ENCODE measurements at places on chromosomes 11 and 22.

DNA sequence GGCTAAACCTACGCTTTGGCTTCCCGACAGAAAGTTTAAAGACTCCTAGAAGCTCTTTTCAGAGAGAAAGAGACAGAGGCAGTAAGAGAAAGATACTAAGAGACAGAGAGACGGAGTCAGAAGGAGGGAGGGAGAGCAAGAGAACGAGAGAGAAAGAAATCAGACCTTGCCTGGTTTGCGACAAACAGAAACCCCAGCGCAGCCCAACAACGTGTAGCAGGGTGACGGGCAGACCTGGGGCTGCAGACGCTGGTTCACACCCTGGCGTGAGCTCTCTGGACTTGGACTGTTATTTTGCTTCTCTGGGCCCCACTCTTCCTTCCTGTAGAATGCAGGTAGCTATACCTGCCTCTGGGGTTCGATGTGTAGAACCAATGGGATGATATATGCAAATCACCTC is 244.4 kb upstream of the SYN3 start:
- no peak for DNase-seq

- DNase-seq: no peak
These were observed 123.1 kb downstream of the CD44 start for GRCh38 chr11:35262056-35262455.

DNA sequence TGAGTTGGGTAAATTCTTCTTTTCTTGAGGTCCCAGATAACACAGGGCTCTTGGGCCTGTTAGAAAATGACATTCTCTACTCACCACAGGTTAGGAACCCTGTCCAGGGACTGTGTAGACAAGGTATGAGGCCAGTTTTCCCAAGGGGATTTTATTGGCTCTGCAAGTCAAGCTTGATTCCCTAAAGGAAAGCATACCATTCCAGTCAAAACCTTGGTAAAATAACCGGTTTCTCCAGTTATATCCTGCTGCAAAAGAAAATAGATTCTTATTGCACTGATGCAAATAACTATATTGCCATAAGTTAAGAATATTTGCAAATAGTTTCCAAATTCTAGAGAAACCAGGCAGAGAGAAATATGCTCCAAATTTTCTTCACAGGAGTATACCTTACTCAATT is 9.6 kb upstream of the FOLR3 start:
- DNase-seq: no peak

DNA sequence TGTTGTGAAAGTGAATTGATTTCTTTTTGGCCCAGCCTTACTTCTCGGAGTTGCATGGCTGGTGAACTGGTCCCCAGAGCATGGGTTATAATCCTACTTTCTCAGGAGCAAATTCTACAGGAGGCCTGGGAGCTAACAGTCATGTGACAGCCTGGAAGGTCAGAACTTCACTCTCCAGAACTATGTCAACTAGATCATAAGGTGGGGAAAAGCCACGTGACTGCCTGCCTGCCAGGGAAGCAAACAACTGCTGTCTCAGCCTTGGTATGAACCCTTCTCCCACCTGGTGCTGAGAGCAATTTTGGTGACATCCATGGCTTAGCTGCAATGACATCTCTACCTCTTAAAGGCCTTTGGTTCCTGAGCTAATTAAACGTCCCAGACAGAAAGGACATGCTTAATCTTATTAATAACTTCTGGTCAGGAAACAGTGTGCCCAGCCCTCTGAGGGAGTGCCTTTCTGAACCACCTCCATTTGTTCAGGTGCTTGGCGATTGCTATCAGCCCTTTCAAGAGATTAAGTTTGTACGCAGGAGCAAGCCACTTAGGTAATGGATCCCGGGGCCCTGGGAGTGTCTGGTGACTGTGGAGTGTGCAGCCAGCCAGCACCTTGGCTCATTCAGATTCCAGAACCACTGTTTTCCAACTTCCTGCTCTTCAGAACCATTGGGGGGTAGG is 1.4 kb upstream of the CREB3L1 start:
- DNase-seq: no peak

GRCh38 chr11:13763341-13763740 is 94.9 kb downstream of the FAR1 start:
- DNase-seq: no peak

DNA sequence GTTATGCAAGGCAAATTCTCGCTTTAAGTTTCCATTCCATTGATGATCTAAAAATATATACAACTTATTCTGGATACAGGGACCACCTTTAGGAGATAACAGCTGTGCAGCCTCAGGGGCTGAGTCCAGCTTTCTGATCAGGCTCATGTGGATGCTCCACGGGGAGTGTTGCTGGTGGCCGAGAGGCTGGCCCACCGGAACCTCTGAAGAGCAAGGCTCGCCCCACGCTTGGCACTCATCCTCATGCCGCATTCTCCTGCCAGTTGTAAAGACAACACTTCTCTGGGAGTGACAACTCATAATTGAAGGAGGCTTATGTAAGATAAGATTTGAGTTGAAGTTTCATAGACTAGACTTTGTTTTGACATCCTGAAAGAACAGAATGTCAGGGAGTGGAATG is 123.5 kb downstream of the MPPED1 start:
- no peak for DNase-seq

DNA sequence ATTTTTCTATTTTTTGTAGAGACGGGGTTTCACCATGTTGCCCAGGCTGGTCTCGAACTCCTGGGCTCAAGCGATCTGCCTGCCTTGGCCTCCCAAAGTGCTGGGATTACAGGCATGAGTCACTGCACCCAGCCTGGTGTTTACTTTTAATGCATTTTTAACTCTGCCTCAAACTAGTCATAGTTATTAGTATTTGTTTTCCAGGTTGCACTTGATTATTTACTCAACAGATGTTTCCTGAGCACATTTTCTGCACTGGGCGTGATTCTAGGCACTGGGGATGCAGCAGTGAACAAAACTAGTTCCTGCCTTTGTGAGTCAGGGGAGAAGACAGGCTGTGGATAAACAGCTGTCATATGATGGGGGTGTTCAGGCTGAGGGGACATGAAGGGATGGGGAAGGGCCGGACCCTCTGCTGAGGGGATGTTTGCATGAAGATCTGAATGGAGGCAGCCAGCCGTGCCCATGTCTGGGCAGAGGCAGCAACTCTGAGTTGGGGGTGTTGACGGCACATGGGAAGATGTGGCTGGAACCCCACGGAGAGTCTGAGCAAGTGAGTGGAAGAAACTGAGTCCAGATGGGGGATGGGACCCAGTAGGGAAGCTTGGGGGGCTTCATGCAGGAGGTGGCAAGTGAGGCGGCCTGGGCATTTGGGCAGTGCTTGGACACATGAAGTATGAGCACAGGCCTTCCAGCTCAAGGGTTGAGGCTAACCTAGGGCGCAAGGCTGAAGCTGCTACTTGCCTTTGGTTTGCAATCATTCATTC is 34.4 kb downstream of the MPPED1 start:
- DNase-seq: no peak

- DNase-seq: no peak
These were observed 21.3 kb downstream of the CBX7 start for GRCh38 chr22:39130892-39131855.

GRCh38 chr11:19520681-19521080 is 192.0 kb upstream of the NAV2 start:
- DNase-seq: no peak

GRCh38 chr11:1335811-1336761 is 26.7 kb upstream of the TOLLIP start:
- peak; percentile 53 for DNase-seq

GRCh38 chr11:841981-842369 is 354 bp downstream of the POLR2L start:
- DNase-seq: no peak

DNA sequence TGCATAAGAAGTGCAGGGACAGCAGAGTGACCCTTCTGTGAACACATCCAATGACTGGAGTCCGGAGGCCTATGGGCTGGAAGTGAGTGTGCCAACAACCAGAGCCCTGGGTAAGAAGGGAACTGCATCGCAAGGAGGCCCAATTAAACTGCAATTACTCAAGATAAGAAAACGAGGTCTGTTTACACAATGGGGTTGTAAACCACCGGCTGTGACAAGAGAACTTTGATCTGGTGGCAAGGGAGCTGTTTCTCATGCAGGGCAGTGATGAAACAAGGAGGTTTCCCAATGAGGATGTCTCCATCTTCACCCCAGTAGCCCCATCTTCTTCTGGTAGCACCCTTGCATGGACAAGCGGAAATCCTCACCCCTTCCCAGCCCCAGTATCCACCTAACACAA is 21.5 kb downstream of the ETS1 start:
- DNase-seq: no peak

DNA sequence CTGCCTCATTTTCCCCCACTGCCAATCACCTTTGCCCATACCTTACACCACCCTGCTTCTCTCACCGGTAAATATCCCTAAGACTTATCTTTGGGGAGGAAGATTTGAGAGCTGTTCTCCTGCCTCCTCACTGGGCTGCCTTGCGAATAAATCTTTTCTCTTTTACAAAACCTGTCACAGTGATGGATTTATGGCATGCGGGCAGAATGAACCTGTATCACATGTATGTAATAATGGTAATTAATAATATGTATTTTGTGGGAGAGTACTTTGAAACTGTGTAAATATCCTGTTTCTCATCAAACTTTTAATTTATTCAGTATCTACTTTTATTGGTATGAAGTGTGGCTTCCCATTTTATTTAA is 3.6 kb upstream of the USP18 start:
- DNase-seq: no peak

DNA sequence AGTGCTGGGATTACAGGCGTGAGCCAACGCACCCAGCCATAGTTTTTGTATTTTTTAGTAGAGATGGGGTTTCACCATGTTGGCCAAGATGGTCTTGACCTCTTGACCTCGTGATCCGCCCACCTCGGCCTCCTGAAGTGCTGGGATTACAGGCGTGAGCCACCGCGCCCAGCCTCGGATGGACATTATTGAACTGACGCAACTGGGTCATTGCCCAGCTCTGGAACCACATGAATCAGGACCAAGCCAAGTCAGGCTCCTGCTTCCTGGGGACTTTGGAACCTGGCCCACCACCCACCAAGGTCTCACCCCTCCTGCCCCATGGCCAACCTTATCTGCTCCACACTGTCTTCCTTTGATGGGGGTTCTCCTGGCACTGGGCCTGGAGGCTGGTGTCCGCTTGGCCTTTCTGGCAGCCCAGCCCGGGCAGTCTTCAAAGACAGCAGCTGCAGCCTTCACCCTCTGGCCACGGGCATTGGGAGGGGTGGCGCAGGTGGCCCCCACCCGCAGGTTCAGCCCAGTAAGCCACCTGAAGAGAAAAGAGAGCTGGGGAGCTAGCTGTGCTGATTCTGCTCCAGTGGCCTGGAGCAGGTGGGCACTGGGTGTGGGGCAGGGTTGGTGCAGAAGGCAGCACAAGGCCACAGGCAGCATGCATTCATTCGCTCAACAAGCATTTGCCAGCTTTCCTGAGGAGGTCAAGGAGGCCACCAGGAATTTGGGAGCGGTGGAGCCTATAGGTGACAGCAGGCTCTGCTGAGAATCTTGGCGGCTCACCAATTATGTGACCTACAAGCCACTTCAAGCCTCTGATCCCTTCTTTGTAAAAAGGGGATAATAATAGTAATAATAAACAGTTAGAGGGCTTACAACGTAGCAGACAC is 5.7 kb downstream of the CHADL start:
- DNase-seq: no peak

DNA sequence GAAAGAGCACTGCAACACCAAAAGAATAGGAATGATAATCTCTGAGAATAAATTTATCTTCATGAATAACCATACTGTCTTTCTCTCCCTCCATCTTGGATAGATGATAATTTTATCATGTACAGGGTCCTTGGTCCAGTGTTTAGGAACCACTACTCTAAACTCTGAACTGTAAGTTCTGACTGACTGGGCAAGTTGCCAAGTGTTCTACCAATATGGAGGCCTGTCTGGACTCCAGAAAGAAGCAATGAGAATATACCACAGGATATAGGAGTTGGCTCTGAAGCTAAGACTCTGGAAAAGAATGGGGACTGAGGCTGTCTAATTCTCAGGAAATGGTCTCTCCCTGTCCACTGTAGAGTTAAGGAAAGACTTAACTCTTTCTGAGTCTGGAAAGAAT is 1.5 kb downstream of the FHIP1B start:
- no peak for DNase-seq

- DNase-seq: no peak
These were observed 319.5 kb downstream of the TENM4 start for GRCh38 chr11:79121351-79121750.

DNA sequence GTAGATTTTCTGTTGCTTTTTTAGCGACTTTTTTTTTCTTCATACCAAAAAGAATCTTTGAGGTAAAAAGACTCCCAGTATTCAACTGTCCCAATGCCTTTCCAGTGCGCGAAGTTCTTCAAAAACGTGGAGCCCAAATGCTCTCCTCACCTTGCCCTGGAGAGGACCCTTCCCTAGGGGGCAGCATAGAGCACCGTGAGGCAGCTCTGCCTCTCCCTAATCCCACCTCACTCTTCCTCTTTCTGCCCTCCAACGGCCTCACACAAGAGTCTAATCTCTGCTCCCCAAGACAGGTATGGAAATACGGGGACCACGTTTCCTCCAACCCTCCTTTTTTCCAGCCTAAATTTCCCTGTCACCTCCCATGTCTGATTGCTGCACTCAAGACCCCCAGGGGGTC is 117.5 kb upstream of the ALX4 start:
- DNase-seq: no peak

DNA sequence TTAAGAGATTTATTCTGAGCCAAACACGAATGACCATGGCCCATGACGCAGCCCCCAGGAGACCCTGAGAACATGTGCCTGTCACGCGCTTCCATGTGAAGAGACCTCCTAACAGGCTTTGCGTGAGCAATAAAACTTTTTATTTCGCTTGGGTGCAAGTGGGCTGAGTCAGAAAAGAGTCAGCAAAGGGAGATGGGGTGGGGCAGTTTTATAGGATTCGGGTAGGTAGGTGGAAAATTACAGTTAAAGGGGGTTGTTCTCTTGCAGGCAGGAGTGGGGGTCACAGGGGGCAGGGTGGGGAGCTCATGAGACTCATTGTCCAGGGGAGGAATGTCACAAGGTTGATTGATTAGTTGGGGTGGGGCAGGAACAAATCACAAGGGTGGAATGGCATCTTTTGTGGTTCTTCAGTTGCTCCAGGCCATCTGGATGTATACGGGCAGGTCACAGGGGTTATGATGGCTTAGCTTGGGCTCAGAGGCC is 77.2 kb upstream of the FTH1 start:
- no peak for DNase-seq

DNA sequence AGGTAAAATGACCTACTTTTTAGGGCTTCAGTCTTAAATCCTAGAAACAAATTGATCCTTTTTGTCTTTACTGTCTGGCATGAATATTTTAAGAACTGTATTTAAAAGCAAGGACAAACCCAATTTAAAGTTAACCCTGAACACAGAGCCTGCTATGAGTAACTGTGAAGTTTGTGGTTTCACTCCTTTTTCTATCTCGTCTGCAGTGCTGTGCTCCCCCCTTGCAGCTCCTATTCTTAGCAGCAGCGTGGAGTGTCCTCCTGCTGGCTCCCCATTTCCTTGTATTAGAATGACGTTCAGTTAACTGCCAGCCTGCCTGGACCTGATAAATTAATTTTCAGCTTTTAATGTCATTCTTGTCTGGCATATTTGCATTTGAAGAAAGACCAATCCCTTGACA is 40.0 kb upstream of the LRRC4C start:
- DNase-seq: no peak

DNA sequence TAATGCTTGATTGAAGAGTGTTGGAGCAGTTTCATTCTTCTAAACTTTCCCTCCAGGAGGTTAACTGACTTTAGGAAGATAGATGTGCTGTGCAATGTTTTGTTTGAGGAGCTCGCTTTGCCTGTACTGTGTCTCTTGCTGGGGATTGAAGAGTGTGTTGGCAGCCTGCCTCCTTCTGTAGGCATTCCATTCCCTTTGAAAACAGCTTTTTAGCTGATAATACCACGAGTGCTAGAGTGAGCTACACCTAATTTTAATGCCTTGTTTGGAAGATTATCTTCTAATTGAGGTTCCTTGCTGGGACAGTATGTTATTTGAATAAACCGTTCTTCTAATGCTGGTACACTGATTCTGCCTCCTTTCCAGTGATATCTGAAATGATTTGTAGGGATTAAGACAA is 7.2 kb downstream of the DDX10 start:
- no peak for DNase-seq

Measured in stimulated activated CD4-positive, alpha-beta T cell treated with anti-CD3 and anti-CD28 coated beads, Interleukin-4, amount 100 ng/mL, for 4 hours (primary cell).